ENCODE measurements at places on chromosomes 6 and 20.

GRCh38 chr20:47008842-47009518 is 114.3 kb downstream of the EYA2 start:
- no peak for DNase-seq

- peak; percentile 17 for DNase-seq
These were observed 92.3 kb downstream of the ANKRD60 start for GRCh38 chr20:58136149-58136484.

GRCh38 chr20:23243791-23244155 is 106.8 kb upstream of the NXT1 start:
- no peak for DNase-seq

GRCh38 chr20:32435449-32436107 is 77.4 kb downstream of the ASXL1 start:
- no peak for DNase-seq

GRCh38 chr6:117504478-117505144 is 22.1 kb downstream of the DCBLD1 start:
- no peak for DNase-seq

DNA sequence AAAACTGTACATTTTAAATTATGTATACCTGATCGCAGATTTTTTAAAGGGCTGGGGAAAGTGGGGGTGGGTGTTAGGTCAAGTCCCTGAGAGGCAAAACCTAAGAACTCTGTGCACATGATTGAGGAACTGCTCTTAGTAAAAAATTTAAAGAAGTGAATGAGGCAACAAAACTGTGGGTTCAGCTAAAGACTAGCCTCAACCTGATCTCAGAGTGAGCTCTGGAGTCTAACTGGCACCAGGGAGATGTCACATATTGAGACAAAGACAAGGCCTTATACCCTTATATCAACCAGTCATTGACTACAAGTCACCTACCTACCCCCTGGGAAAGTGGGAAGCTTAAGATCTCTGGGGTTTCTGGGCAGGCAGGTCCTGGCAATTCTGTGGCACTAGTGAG is 27.4 kb upstream of the RUNX2 start:
- DNase-seq: no peak

DNA sequence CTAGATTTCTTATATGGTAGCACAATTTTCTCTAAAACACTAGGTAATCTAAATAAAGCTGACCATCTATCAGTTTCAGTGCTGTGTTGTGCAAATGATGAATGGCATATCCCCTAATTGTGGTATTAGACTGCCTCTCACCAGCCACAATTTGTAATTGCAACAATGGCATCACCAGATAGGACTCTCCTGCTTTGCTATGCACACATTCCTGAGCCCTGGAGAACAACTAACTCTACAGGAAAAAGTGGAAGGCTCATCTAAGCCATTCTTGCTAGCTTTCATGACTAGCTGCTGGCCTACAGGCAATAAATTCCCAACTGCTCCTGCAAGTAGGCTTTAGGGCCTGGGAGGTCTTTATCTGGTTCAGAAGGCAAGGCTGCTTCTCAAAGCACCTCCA is 974.1 kb downstream of the EYS start:
- no peak for DNase-seq

GRCh38 chr20:20503777-20504530 is 136.1 kb downstream of the INSM1 start:
- DNase-seq: no peak

DNA sequence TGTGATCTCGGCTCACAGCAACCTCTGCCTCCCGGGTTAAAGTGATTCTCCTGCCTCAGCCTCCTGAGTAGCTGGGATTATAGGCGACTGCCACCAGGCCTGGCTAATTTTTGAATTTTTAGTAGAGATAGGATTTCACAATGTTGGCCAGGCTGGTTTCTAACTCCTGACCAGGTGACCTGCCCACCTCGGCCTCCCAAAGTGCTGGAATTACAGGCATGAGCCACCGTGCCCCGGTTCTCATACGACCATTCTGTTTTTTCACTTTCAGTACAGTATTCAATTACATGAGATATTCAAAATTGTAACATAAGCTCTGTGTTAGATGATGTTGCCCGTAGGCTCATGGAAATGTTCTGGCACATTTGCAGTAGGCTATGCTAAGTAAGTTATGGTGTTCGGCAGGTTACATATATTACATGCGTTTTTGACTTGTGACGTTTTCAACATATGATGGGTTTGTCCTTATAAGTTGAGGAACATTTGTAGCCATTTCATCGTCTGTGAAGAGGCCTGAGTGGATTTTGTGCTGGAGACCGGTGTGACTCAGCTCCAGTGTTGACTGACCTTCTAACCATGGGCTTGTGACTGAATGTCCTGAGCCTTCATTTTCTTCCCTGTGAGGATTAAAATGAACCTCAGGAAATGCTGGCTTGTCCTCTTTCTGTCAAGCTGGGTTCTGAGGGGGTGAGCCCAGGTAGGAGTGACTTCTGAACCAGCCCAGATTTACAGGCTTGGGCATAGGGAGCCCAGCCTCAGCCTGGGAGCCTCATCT is 12.2 kb downstream of the PPARD start:
- no peak for DNase-seq

- no peak for DNase-seq
These were observed 787 bp upstream of the TNFRSF6B start for GRCh38 chr20:63695424-63696305.

GRCh38 chr6:165045631-165046030 is 263.8 kb downstream of the C6orf118 start:
- peak; percentile 21 for DNase-seq

DNA sequence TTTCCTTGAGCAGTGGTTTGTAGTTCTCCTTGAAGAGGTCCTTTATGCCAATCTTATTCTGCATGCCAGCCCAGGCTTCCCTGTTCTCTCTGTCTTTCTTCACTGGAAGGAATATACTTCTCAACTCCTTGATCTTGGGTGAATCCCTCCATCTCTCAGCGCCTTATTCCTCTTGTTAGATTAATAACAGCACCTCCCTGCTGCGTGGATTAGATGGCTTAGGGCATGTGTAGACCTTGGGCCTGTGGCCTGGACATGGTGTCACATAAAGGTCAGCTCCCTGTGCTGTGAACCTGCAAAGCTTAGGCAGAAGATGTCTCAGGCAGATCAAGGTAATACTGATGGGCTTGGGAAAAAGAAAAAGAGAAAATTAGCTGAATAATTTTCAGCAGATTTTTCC is 18.3 kb downstream of the ZNF831 start:
- DNase-seq: no peak

DNA sequence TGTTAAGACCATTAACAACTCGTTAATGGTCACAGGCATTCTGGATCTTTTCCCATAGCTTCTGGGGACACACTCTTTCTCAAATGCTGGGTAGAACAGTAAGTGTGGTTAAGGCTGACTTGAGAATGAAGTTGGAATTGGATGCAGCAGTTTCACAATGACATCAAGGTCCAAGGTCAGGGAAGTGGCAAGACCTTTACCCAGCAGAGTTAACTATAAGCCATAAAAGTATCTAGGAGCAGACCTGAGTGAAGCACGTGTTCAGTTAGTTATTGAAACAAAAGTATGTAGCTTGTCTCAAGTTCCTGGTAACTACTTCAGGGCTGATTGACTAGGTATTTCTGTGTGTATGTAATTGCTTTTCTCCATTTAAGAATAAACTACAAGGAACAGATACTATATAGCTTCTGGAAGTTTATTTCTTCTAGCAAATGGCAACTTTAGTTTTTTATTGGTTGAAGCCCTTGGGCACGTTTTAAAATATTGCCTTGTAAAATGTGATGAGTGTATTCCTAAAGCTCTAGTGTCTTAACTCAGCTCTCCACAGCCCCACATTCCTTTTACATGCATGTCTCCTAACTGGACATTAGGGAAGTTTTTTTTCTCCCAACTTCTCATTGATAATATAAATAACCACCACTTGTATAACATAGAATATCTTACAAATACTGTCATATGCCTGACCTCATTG is 479.0 kb upstream of the CITED2 start:
- DNase-seq: peak; percentile 69

- peak; percentile 21 for DNase-seq
These were observed 92.2 kb downstream of the CEP57L1 start for GRCh38 chr6:109187399-109188114.

DNA sequence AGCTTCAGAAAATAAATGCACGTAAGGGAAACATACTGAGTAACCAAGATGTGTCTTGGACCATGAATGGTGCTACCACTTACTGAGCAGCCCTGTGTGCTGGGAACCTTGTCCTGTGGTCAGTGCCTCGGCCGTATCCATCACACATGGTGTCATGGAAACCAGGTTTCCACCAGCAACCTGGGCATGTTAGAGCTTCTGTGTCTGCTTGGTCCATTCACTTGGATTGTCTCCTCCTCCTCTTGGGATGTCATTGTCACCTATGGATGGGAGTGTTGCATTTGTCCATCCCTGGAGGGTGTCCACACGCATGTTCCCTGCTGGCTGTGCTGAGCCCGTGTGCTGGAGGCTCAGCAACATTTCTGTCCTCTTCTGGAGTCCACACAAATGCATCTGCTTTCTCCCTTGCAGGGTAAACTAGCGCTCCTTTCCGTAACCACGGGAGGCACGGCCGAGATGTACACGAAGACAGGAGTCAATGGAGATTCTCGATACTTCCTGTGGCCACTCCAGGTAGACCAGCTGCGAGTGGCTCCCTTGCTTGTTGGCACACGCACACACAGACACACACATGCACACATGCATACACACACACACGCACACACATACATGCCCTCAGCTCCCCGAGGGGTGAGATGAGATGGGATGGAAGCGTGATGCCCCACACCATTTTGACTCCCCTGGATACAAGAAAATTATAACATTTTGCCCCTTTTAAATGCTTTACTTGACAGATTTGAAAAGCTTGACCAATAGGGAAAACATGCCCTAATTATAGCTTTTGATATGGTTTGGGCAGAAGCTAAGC is 17.0 kb downstream of the NQO2 start:
- DNase-seq: no peak

GRCh38 chr6:152050451-152051195 is 243.1 kb downstream of the ESR1 start:
- no peak for DNase-seq

- DNase-seq: no peak
These were observed 39.4 kb downstream of the SCML4 start for GRCh38 chr6:107784669-107785068.

- no peak for DNase-seq
These were observed 293.0 kb upstream of the CNR1 start for GRCh38 chr6:88459189-88459588.

- peak; percentile 36 for DNase-seq
These were observed 9.9 kb upstream of the SDCBP2 start for GRCh38 chr20:1338801-1339200.

GRCh38 chr20:44835661-44836221 is 25.4 kb upstream of the RIMS4 start:
- no peak for DNase-seq

GRCh38 chr20:60136645-60137401 is 178.6 kb downstream of the CDH26 start:
- DNase-seq: no peak

DNA sequence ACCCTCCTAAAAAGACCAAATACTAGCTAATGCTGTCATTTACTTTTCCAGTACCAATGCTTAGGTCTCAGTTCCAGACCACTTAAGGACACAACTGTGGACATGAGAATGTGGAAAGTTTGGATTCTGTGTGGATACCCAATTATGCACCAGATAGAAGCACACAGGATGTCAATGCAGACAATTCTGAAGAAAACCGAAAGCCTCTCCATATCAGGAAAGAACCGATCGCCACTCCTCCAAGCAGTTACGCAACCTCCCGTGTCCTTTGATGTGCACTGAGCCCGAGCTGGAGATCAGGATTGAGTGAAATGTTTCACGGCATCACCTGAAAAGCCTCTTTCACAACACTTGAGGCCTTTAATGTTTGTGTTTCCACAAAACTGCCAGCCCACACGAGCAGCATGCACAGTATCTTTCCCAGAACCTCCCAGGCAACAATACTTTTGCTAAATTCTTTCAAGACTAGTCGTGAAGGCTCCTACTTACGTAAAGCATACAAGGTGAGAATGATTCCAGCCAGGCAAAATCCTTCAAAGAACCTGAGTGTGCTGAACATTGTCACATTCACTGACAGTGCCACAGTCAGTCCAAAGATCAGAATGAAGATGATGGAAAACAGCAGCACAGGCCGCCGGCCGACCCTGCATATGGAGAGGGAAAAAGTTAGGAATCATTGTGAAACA is 47.0 kb downstream of the SLC22A23 start:
- DNase-seq: no peak

GRCh38 chr6:157099912-157100593 is 223.3 kb downstream of the TMEM242 start:
- DNase-seq: no peak

- no peak for DNase-seq
These were observed at the start of gene ANKRD66 for GRCh38 chr6:46746696-46747095. TSS of gene ANKRD66 (plus strand) at chr6:46746933. CDS start at chr6:46751949, 5,016 bp downstream.

DNA sequence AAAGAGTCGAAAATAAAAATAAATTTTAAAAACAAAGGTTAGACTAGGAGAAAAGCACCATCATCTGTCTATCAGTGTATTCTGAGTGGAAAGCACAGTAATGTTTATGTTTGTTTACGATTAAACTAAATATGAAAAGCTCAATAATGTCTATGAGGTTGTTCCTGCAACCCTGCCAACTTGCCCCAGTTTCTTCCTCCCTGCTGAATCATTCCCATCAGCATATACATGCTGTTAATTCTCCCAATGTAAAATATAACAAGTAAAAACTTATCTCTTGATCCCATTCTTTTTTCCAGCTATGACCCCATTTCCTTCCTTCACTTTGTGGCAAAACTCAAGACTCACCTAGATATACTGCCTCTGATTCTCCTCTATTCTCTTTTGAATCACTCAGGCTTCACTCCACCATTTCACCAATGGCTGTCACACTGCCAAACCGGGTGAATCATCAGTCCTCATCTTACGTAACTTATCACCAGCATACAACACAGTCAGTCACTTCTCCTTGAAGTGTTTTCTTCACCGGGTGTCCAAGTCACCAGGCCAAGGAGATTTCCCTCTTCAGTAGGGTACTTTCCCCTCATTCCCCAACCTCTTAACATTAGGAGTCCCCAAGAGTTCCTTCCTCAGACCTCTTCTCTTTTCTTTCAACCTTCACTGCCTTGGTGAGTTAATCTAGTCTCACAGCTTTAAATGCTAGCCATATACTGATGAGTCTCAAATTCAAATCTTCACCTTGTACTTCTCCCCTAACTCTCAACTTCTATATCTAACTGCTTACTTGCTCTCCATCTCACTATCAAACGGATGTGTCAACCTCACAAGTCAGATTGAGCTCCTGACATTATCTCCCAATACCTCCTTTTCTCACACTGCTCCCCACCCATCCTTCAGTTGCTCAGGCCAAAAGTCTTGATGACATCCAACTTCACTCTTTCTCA is 6.2 kb downstream of the TMEM242 start:
- peak; percentile 86 for DNase-seq

GRCh38 chr6:99416892-99417767 is 8.0 kb downstream of the PNISR start:
- DNase-seq: no peak

DNA sequence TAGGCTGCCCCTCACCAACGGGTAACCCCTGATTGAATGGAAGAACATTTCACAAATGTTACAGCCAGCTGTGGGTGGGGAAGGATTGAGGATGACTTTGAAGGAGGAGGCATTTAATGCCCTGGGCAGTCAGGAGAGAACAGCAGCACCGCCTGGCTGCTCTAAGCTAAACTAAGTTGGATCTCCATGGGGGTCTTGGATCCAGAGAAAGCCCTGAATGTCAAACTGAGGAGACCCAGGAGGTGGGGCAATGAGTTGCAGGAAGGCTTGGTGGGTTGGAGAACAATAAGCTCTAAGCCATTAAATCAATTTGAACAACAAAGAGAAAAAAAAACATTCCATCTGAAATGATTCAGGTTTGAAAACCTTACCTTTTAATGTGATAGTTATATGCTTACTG is 35.4 kb downstream of the TMX4 start:
- no peak for DNase-seq

GRCh38 chr6:28980852-28981430 is 24.2 kb downstream of the ZNF311 start:
- peak; percentile 66 for DNase-seq

All from AG10803 (cell line).